Stomach (tissue), 19 donors: ENCODE measurements at places on chromosomes 4 and X. TPM values are rescaled to one million over a fixed set of nuclear protein-coding genes. Genes with fewer than 3 reads are reported as not detected.

DNA sequence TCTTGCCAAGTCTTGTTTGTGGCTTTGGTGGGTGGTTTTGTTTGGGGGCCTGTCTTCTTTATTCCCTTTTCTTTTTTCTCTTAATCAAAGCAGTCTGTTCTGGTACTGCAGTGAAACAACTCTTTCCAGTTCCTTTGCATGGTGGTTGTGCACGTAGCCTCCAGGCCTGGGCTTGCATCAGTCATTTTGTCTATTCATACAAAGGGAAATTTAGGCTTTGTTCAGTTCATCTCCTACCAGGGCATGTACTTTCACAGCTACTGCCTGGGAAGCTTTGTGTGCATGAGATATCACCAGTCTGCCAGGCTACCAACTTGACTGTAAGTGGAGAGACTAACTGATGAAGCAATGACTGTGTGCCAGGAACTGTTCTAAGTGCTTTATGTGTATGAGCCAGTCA lies 8.5 kb downstream of the TRIM2 start:
- H3K27ac ChIP-seq = no peak overlapping the region
- H3K4me1 ChIP-seq = peaks cover 43% of the 10 kb centered on the region
- DNase-seq = no peak
- no peaks in the 10 kb centered on the region for H3K27me3 ChIP-seq
- H3K36me3 ChIP-seq = no peaks in the 10 kb centered on the region

GRCh38 chr4:138405934-138406567 lies 163.9 kb upstream of the SLC7A11 start:
- H3K4me1 ChIP-seq = no peaks in the 10 kb centered on the region
- no peak overlapping the region for H3K4me3 ChIP-seq
- no peaks in the 10 kb centered on the region for H3K36me3 ChIP-seq
- no peak overlapping the region for H3K27ac ChIP-seq

- H3K4me3 ChIP-seq = no peak overlapping the region
- no peaks in the 10 kb centered on the region for H3K36me3 ChIP-seq
- H3K27ac ChIP-seq = no peak overlapping the region
These were observed 372.4 kb upstream of the RPS6KA3 start for GRCh38 chrX:20639115-20639514.

DNA sequence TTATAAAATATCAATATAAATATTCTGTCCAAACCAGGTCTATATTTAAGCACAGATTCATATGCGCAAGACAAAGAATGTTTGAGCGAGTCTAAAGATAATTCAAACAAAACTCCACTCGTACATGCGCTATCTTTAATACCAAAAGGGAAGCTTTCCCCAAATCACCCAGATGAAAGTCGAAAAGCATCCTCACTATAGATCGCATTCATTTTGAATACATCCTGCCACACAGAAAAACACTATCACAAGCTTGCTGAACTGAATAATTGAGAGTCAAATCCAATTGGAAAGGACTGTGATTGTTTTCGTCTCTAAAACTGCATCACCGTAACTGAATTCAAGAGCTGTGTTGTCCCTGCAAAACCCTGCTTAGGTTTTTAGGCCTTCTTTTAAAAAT lies 685 bp downstream of the TASL start:
- no peak overlapping the region for H3K4me3 ChIP-seq
- H3K4me1 ChIP-seq = no peaks in the 10 kb centered on the region
- no peak overlapping the region for H3K27ac ChIP-seq
- DNase-seq = no peak
- no peaks in the 10 kb centered on the region for H3K36me3 ChIP-seq

DNA sequence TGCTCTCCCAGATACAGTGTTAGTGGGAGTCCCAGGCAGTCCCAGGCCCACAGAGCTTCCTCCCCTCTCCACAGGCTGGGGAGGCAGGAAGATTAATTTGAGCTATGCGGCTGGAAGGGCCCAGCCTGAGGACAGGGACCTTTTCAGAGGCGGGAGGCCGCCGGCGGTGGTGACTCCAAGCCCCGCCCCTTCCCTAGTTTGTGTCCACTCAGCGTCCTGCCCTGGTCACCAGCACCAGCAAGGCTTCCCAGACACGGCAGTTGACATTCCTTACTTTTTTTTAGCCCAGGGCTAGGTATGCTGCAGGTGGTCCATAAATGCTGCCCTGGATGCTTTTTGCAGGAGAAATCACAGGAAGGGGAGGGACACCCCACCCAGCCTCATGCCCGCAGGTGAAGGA lies 67.7 kb upstream of the LRPAP1 start:
- H3K4me1 ChIP-seq = no peaks in the 10 kb centered on the region
- H3K27ac ChIP-seq = no peak overlapping the region
- peaks cover 29% of the 10 kb centered on the region for H3K27me3 ChIP-seq

GRCh38 chr4:83019794-83020494 lies 9.3 kb upstream of the LIN54 start:
- no peaks in the 10 kb centered on the region for H3K36me3 ChIP-seq
- no peak overlapping the region for H3K27ac ChIP-seq
- H3K27me3 ChIP-seq = no peaks in the 10 kb centered on the region

DNA sequence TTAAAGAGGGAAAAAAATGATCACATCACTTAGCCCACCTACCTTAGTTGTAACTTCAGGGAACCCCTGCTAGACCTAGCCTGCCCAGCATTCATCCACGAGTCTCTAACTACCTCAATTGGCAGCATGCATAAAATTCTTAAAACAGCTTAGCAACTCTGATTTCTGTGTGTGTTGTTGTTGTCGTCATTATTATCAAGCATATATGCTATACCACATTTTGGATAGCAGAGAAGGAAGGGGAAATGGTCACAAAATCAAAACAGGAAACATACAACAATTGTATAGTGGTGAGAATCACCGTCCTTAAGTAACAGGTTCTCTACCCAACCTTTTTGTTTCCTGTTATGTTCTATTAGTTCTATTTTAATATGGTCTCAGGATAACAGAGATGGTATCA lies 2.7 kb upstream of the ACOT9 start:
- no peak overlapping the region for H3K4me3 ChIP-seq
- no peak for DNase-seq
- H3K27me3 ChIP-seq = no peaks in the 10 kb centered on the region
- no peak overlapping the region for H3K27ac ChIP-seq
- no peaks in the 10 kb centered on the region for H3K4me1 ChIP-seq
- H3K36me3 ChIP-seq = no peaks in the 10 kb centered on the region

Gene OCIAD2
- total RNA-seq = 5.4 TPM

Gene FLNA
- total RNA-seq = 2,572 TPM
